ENCODE measurements at places on chromosomes 16 and 17. TPM values are rescaled to one million over a fixed set of nuclear protein-coding genes. Genes with fewer than 3 reads are reported as not detected.

Gene WFIKKN1
- not detected for total RNA-seq

Gene GPR139
- total RNA-seq, result not detected

Gene NKD1
- 0.21 TPM for total RNA-seq

Gene KIAA0513
- total RNA-seq, result 2.9 TPM

Gene TRAF7
- total RNA-seq, result 58.2 TPM

Gene CLDN9
- total RNA-seq, result not detected

Gene NPIPA3
- total RNA-seq, result not detected

Gene CTRB2
- not detected for total RNA-seq
